Fibroblast of the aortic adventitia (primary cell): ENCODE measurements at places on chromosomes 1 and 21.

DNA sequence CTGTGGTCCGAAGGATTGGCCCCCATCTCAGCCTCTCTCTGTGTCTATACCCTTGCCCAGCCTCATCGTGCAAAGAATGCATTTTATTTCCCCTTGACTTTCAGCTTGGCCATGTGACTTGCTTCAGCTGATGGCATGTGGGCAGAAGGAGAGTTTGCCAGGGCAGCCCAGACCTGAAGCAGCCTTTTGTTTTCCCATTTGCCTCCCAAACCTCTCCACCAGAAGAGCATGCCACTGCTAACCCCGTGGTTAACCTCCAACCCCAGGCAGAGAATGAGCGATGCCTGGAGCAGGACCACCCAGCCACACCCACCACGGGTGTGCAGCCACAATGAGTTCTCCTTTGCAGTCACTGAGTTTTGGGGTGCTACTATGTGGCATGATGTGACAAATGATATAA is 136.4 kb downstream of the SETD4 start:
- no peak for DNase-seq

- DNase-seq, result no peak
Measured at GRCh38 chr1:152912900-152913299, 4.6 kb downstream of the IVL start.

DNA sequence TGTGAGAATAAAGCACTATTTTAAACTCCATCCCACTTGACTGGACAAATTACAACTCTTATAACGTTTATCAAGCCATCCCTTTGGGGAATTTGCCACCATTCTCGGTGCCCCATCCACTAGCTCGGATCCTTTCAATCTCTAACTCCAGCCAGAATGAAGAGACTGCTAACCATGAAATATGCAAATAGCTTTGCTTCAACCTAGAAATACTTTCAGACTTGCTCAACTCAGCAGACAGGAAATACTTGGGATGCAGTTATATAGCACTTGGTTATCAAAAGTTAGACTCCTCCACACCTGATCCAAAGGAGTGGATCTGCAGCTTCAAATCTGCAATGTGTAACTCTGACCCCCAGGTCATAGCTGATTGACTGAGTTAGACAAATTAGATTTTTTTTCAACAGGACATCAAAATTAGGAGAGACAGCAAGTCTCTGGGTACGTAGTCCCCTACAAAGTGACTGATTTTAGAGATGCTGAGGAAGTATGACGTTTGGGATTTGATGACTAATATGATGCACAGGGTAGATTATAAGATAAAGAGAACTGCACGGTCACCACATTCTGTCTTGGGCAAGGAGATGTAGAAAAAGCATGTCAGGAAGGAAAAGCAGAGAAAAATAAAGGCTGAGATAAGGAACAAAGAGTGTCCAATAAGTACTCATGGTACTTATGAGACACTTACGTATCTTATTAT is 496.0 kb downstream of the AGBL4 start:
- no peak for DNase-seq

DNA sequence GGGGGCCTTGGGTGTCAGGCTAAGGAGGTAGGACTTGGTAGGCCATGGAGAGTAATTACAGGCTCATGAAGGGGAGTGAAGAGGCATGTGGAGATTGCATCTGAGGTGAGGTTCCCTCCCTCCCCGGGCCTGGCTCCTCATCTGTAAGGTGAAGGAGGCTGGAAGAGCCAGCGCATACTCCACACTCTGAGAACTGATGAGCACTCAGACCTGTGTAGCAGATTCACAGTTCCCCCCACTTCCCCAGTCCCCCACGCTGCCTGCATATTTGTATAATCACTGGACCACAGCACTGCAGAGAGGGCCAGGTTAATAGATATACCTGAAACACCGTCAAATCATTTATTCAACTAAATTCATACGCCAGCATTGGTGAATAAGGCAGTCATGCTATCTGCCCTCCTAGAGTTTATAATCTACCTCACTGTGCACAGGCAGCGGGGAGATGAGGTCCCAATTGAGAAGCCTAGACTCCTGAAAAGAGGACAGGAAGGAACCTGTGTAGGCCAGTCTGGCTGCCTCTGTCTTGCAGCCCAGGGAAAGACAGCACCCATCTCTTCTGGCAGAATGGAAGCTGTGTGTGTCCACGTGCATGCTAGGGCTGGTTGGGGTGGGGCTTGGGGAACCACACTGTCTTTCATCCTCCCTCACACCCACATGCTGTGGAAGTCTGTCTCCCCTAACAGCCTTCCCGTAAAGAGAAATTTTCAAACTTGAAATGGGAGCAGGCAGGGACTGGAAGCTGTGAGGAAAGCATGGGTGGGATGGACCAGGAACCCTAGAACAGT is 110.6 kb upstream of the ATP1A1 start:
- no peak for DNase-seq

- DNase-seq, result no peak
Measured at GRCh38 chr1:1075148-1075935, 1.2 kb upstream of the RNF223 start.

- no peak for DNase-seq
Measured at GRCh38 chr1:55305735-55306134, 90.6 kb upstream of the USP24 start.

DNA sequence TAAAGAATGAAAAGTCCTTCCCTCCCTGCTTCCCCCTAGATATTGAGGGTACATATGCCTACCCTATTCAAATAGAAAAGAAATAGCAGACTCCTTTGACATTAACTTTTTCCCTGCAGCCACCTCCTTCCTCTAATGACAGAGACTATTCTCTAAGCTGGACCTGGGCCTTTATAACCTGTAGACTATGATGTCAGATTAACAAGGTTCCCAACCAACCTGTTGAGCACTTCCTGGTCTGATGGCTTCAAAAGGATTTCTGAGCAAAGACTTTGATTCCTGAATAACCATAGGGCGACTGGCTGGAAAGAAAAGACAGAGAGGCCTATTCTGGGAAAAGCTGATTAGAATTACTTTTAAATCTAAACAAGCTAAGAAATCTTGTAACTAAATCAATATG is 18.4 kb upstream of the C1orf216 start:
- DNase-seq, result no peak

- DNase-seq, result peak; percentile 39
Measured at GRCh38 chr21:36347278-36347961, 27.4 kb downstream of the MORC3 start.

DNA sequence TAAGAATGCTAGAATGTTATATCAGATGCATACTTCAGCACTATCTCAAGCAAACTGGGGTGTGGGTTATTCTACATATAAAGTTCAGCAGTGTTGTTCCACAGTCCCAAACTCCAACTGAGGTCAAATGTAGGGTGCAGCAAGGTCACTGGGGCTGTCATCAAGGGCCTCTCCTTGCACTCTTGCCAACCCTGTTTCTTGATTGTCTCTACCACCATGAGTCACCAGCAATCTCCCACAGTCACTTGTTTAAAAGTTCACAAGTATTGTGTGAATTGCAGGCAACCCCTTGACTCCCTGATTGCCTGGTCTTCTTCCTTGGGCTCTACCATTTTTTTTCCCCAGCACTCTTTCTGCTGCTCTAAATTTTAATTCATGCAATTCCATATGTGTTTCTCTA is 10.6 kb downstream of the METTL18 start:
- no peak for DNase-seq

GRCh38 chr1:111598544-111598943 is 21.0 kb upstream of the RAP1A start:
- no peak for DNase-seq

GRCh38 chr1:209924390-209924789 is 13.6 kb upstream of the SYT14 start:
- DNase-seq, result no peak

DNA sequence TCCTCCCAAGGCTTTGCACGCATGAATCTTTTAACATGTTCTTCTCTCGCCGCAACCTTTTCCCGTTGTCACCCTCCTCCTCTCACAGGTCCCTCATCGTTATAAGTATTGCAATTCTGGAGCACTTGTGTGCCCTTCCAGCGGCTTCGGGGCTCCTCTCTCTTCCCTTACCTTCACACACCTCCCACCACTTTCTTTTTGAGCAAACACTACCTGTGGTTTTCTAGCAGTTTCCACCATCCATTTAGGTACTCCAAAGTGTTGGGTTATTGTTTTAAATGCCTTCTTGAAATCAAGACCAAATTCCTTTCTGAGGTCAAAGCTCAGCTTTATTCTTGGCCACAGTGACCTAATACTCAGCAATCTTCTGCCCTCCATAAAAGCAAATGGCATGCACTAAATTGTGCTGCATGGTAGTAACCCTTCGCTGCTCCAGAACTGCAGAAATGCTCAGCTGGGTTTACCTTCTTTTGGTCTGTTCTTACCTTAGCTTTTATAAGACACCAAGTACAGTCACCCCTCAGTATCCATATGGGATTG is 472.4 kb downstream of the SETD4 start:
- no peak for DNase-seq

GRCh38 chr1:207309745-207310273 is 11.7 kb upstream of the CD55 start:
- peak; percentile 78 for DNase-seq

- no peak for DNase-seq
Measured at GRCh38 chr21:44092211-44092610, 15.0 kb upstream of the PWP2 start.

- no peak for DNase-seq
Measured at GRCh38 chr1:15060104-15060503, 93.4 kb upstream of the TMEM51 start.

DNA sequence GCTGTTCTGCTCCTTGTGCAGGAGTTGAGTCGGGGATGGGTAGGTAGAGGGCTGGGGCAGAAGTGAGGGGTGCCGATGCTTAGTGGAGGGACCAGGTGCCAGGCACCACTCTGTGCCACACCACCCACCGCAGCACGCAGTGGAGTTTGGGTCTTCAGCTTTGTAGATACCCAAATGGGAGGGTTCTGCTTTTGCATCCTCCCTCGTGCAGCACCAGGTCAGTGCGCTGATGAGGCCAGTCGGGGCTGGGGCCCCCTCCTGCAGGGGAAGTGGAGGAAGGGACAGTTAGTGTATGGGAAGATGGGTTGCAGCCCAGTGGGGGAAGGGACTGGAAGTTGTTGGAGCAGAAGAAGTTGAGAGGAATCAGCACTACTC is 244.0 kb downstream of the RHOU start:
- DNase-seq, result no peak

DNA sequence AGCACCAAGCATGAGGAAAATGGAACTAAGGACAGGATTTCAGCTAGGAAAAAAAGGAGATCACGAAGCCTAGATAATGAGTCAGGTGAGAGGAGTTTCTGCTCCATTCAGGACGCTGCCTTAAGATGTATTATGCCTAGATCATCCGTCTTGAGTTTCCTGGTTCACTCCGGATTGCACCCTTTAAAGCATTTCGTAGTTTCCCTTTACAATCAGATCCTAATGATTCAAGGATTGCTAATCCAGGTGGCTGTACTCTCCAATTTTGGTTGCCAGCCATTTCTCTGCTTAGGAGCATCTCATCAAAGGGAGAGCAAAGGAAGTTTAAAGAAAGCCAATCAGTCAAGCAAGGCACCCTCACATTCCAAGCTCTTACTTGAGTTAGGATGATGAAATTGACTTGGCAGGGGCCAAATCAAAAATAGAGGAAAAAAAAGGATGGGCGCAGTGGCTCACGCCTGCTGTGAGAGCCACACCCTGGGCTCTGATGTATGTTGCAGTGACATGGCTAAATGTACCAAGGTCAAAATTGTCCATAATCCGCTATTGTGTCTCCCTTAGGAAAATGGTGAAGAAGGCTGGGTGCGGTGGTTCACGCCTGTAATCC is 156.9 kb upstream of the SOD1 start:
- DNase-seq, result no peak

GRCh38 chr1:227586733-227587132 is 23.4 kb downstream of the ZNF678 start:
- DNase-seq, result no peak

GRCh38 chr1:89527750-89528381 is 3.2 kb downstream of the LRRC8B start:
- no peak for DNase-seq

- DNase-seq, result no peak
Measured at GRCh38 chr1:234454926-234455325, 24.1 kb downstream of the TARBP1 start.

DNA sequence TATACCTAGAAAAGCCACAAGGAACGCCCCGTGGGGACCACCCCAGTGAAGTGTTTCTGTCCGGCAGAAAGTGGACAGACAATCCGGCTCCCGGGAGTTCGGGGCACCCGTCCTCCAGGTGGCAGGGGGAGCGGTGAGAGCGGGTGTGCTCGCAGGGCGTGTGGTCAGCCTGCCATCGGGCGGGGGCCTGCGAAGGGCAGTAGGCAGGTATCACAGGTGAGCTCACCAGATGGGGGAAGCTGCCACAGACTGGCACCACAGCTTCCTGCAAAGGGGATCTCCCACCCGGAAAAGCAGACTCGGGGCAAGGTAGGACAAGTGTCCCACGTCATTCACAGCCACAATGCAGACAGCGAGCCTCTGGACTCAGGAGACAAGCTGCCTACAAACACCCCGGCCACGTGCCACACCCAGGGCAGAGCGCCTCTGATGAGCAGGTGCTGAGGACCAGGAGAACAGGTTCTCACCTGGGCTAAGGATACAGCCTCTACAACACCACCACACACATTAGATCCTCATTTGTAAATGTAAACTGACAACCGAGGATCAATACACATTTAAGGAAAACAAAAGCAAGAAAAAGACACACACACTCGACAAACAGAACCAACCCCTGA is 36.4 kb downstream of the VPS26C start:
- no peak for DNase-seq

- peak; percentile 95 for DNase-seq
Measured at GRCh38 chr1:84603941-84604830, 29.9 kb upstream of the CTBS start.

DNA sequence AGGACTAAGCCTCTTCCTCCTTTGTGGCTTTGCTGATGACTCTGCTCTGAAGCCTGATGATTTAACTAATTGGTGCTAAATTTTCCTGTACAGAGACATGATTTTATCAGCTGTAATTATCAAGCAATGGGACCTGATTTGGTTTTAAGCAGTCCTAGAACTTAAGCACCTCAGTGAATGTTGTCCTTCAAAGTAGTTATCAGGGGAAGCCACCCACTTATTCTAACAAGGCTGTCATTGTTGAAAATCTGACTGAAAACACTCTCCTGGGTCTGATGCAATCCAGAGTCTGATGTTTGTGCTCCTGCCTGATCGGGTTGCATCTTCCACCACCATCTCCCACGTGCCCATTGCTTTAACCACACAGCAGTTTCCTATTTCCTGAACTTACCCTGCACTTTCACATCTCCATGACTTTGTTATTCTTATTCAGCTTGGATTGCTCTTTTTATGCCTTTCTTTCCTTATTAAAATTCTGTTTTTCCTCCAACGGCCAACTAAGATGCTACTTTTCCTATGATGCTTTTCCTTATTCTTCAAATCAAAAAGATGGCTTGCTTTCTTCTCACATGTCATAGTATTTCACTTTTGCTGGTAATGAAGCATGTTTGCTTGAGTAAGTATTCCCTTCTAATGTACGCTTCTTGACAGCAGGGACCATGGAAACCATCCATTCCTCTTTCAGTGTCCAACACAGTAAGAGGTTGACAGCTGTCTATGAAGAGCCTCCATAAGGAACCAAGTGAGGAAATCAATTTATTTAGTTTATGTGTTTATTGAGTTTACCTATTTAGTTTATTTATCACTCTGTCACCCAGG is 55.0 kb downstream of the S1PR1 start:
- DNase-seq, result peak; percentile 64
